ENCODE measurements at places on chromosomes 3 and 15.

- no peak for DNase-seq
These were observed 126.7 kb downstream of the UACA start for GRCh38 chr15:70636540-70637165.

DNA sequence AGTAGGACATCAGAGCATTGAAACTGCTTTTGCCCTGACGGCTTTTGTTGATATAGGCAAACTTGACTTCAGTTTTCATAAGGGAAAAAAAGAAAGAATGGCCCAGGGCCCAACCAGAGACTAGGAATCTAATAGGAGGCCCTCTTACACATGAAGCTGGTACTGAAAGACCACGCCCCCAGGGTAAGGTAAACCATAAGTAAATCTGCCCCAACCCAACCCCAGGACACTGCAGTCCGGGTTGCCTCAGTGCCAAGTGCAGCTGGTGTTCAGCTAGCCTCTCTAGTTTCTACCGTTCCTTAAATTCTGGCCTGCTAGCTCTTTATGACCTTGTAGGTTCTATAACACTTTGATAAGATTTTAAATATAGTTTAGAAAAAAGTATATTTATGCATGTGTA is 136.7 kb downstream of the AQP9 start:
- DNase-seq, result no peak

GRCh38 chr3:41489231-41489630 is 289.9 kb downstream of the CTNNB1 start:
- DNase-seq, result no peak

DNA sequence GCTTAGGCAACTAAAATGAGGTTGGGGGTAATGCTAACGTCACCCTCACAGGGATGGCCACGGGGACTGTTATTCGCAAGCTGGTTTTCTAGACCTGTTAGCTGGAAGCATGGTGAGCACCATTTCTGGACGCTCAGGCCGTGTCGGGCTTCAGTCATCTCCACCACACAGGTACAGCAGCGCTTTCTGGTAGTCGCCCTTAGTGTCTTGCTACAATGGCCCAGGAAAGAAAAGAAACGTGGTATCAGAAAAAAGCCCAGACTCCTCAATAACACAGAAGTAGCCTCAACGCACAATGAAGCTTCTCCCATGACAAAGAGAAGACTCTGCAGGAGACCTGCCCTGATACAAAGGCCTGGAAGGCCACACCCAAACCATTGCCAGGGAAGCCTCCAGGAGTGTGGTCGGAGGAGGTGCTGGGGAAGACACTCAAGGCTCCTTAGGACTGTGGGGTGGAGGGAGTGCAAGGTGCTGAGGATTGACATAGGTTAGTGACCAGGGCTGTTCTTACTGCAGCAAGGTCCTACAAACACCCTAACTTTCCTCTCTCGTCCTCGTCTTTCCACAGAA is 50.2 kb downstream of the ANXA2 start:
- no peak for DNase-seq

DNA sequence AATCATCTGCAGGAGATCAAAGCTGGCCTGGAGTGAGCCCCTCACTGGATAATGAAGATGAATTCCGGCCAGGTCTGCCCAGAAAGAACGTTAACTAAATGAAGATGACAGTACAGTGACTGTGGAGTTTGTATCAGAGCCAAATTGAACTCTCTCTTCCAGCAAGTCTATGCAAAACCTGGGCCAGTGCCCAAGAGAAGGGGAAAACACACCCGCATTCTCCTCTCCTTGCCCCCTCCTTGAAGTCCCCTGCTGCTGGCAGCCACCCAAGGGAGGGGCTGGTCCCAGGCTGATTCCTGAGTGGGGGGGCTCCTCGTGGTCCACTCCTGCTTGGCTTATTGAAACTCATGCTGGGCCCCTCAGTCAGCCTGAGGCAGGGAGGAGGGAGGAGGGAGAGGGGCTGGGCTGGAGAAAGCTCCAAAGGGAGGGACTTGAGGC is 155.7 kb downstream of the RAB11A start:
- no peak for DNase-seq

DNA sequence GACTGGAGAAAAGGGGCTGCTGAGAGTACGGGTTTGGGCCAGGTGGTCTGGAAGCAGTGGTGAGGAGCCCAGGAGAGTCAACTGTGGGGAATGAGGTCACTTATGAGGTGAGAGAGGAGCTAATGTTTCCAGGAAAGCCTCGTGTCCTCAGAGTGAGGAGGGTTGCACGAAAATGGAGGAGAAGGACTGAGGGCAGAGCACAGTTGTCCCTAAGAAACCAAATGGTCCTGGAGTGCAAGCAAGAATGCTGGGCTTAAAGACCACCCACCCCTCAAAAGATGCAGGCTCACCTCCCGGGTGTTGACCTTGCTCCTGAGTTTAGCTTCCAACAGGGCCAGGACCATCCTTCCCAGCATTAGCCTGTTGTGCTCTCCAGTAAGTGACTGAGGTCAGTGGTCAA is 133.2 kb downstream of the PDE8A start:
- DNase-seq, result no peak

DNA sequence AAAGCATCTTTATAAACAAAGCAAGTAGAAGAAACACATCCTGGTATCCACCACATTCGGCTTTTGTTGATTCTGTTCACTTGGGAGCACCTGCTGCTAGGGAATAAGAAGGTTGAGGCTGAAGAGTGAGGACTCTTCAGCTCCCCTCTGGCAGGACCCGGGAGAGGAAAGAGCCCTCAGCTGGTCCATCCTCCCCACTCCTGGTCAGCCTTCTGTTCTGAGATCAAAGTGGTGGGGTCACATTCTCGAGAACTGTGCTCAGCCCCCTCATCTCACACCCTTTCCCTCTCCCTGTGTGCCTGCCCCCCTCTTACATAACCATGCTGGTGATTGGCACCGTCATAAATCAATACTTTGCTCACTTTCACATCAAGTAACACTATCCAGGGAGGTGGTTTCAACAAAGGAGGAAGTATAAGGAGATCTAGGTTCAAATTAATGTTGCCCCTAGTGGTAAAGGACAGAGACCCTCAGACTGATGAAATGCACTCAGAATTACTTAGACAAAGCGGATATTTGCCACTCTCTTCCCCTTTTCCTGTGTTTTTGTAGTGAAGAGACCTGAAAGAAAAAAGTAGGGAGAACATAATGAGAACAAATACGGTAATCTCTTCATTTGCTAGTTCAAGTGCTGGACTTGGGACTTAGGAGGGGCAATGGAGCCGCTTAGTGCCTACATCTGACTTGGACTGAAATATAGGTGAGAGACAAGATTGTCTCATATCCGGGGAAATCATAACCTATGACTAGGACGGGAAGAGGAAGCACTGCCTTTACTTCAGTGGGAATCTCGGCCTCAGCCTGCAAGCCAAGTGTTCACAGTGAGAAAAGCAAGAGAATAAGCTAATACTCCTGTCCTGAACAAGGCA is at the start of gene NR1I2:
NR1I2 (plus strand) TSS at position 772 of the 869 bp plus-strand sequence.
- DNase-seq, result no peak

DNA sequence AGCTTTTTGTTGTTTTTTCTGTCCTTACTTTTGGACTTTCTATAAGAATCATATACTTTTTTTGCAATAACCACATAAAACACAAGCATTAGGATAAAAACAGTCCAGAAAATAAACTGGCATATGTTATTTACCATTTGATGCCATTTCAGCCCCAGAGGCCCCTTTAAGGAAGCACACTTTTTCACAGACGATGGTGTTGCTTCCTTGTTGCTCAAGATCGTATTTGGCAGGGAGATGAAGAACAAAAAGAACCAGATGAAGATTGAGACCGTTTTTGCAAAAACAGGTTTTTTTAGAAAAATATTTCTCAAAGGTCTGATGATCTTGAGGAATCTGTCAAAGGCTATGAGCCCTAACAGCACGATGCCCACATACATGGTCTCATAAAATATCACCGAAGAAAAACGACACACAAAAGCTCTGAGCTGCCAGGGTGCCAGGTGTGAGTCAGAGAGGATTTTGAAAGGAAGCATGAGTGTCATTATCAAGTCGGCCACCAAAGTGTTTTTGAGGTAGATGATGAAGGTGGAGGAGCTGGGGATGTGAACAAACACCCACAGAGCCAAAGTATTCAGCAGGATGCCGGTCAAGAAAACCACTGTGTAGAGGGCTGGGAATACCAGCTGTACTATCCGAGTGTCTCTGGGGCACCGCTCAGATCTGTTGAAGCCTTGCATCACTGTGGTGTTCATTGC is 902 bp downstream of the P2RY13 start:
- no peak for DNase-seq

DNA sequence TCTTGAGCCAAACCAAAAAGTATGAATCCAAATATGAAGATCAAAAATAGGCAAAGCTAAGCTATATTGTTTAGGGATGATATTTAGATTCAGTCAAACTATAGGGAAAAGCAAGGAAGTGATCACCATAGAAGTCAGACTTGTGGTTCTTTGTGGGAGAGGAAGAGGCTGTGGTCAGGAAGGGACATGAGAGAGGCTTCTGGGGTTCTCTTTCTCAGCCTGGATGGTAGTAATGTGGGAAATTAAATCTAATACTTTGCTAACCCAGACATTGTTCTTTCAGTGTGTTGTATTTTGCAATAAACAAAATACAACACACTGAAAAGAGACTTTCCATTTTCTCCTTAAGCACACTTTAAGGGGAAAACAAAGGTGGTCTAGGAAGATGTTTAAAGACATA is 3.1 kb downstream of the CX3CR1 start:
- DNase-seq, result no peak

DNA sequence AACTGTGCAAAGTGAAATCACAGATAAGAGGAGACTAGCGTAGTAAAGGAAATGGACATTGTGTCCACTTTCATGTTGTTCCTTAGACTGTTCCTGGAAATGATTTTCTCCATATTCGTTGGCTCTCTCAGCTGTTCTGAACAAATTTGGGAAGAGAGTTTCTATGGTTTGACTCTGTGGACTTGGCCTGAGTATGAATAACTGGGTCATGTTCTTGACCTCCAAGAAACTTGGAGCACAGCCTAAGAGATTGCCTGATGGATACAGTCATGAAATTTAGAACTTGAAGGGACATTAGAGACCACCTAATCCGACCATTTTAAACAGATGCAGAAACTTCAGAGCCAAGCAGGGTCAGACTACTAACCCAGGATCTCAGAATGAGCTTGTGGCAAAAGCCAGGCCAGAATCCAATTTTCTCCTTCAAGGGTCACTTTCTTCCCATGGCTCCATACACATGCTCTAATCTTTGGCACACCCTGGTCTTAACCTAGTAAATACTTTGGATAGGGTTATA is 430.4 kb downstream of the RBMS3 start:
- DNase-seq, result no peak

GRCh38 chr3:184611607-184612281 is 50.2 kb downstream of the EPHB3 start:
- no peak for DNase-seq

- no peak for DNase-seq
These were observed 222.5 kb downstream of the NR2F2 start for GRCh38 chr15:96553006-96553405.

GRCh38 chr3:24905266-24905665 is 410.6 kb upstream of the THRB start:
- DNase-seq, result no peak

DNA sequence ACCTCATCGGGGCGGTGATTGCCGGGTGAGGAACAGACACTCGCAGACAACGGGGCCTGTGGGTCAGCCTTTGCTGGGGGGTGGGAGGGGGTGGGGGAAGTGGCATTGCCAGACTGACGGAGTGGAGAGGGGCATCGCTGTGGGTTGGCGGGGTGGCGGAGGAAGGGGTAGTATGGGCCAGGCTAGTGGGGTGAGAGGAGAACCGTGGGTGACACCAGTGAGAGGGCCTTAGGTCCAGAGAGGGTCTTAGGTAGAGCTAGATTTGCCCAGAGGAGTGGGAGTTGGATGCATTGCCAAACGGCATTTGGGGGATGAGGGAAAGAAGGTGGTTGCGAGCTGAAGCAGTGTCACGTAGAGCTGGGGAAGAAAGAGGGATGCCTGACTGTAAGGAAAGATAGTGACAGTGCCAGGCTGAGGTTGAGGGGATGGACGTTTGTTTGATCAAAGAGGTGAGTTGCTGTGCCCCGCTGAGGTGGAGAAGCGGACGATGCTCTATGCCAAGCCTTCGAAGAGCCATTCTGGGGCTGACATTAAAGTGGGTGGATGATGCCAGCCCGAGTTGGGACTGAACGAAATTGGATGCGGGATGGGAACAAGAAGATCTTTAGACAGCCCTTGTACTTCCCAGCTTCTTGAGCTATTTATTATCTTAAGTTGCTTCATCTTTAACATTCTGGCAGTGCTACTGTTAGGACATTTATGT is 572 bp downstream of the DNAJB11 start:
- no peak for DNase-seq

- DNase-seq, result no peak
These were observed 23.9 kb upstream of the TMEM108 start for GRCh38 chr3:133014325-133014724.

DNA sequence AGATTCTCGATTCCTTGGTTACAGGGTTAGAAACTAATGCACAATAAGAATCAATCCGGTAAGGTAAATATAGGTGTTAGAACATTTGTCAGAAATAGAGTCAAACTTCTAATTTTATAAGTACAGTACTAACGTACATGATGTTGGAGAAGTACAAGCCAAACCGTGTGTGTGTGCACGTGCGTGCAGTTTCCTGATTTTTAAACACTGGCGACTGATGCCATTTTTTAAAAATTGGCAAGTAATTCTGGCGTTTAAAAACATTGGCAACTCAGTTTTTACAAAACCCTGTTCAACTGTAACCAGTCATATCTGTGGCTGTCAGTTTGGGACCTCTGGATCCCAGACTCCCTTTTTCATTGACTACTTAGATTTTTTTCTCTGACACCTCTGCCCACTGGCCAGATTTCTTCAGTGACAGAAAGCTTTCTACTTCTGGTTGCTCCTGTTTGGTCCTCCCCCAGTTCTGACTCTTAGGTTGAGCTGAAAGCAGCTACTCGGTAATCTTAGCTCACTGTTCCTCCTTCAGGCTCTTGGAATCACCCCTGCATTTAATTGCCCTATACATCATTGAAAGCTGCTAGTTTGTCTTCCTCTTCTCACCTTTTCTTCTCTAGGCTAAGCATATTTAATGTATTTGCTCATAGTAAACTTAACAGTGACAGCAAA is 843 bp downstream of the ATG7 start:
- no peak for DNase-seq

DNA sequence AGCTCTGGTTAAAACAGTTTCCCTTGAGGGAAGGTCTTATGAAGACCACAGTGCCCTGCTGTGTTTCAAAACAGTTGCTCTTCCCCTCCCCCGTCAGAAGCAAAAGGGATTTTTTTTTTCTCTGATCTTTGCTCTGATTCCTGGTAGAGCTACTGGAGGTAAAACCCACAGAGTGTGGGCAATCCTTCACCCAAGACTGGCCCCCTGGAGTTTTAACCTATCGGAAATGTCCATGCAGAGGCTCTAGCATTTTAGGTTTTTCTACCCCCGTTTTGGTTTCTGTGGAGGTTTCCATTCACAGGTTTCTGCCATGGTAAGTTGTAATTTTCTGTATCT is 27.7 kb downstream of the GRM2 start:
- DNase-seq, result no peak

DNA sequence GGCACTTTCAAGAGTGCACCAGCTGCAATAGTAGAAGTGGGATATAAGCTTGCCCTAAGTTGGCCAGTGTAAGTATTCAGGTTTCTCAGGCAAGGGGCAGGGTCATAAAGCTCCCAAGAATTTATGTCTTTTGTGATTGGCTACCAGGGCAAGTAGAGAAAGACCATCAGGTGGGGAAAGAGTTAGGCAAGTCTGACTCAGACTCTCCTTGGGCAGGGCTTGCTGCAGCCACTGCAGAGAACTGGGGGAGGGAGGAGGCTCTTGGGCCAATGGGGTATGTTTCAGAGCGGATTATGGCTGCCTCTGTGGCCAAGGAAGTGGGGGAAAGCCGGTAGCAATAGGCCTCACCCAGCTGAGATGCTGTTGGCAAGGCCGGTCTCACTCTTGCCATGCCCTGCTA is 44.6 kb upstream of the SLC25A36 start:
- DNase-seq, result no peak
